DMS53 (cell line): ENCODE measurements at places on chromosomes 4 and X.

DNA sequence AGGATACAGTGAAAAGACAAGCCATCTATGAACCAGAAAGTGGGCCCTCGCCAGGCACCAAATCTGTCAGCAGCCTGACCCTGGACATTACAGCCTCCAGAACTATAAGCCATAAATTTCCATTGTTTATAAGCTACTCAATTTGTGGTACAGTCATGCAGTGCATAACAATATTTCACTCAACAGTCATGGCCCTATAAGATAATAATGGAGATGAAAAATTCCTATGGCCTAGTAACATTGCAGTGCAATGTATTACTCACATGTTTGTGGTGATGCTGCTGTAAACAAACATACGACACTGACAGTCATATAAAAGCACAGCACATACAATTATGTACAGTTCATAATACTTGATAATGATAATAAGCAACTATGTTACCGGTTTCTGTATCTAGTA lies 17.1 kb upstream of the TLR1 start:
- no peak for DNase-seq

- DNase-seq, result peak; percentile 73
Measured at GRCh38 chr4:74038425-74039314, at the start of gene CXCL3. CXCL3 (minus strand) TSS chr4:74038689; CDS start chr4:74038611, 78 bp downstream.

DNA sequence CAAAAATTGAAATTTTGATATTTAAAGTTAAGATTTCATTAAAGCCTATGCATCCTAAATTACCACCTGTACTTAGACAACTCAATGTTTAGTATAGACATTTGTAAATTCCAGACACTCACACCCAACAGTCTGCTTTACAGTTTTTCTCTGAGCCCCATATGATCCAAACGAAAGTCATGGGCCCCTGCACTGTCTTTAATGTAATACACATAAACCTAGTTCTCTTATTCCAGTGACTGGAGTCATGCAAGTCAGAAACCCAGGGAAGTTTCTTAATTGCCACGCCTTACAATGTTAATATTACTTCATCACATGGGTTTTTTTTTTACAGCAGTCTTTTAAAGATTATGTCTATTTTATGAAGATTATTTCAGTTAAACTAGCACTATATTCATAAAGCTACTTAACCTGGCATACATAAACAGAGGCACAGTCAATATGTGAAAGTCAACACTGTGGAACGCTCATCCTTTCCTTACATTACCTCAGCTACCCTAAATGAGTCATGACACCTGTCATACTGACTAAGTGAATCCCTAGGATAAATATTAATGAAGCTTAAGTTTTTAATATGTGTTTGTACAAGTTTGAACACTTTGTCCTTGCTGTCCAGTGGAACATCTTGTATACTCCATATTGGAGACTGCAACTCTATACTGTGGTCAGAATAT lies 67.7 kb upstream of the H2AZ1 start:
- DNase-seq, result peak; percentile 82

DNA sequence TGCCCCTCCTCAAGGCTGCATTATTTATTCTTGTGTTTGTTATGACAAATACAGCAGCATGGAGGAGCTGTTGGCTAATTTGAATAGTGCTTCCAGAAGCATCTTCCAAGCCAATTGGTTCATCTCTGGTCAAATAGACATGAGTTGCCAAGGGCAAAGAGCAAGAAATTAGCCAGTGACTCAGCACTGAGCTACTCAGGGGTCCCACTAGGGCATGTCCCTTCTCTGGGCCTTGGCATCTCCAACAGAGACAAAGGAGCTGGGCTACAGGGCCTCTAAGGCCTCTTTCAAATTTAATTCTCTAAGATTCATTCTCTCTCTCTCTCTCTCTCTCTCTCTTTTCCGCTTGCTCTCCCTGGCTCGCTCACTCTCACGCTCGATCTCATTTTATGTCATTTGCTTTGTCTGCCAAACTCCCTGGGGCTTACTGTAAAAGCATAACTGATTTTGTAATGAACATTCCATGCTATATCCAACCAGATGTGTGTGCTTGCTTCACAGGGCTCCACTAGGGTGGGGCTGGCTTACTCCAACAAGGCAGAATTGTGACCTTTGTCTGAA lies 86.7 kb upstream of the MAGEA4 start:
- no peak for DNase-seq

GRCh38 chr4:123836851-123837595 lies 440.4 kb downstream of the SPRY1 start:
- DNase-seq, result no peak

GRCh38 chr4:8534129-8534528 lies 46.1 kb upstream of the GPR78 start:
- peak; percentile 96 for DNase-seq

DNA sequence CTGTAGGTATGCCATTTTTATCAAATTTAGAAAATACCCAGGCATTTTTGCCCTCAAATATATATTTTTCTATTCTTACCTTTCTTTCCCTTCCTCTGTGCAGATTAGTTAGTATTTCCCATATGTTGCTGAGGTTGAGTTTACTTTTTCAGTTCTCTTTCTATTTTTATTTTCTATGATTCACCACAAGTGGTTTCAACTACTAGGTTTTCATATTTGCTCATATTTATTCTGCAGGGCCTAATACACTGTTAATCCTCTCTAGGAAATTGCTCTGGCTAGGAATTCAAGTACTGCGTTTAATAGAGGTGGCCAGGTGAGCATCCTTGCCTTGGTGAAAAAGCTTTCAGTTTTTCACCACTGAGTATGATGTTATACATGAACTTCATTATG lies 1535.3 kb upstream of the PCDH10 start:
- DNase-seq, result peak; percentile 14

- no peak for DNase-seq
Measured at GRCh38 chr4:1060621-1061020, 49.2 kb downstream of the FGFRL1 start.

DNA sequence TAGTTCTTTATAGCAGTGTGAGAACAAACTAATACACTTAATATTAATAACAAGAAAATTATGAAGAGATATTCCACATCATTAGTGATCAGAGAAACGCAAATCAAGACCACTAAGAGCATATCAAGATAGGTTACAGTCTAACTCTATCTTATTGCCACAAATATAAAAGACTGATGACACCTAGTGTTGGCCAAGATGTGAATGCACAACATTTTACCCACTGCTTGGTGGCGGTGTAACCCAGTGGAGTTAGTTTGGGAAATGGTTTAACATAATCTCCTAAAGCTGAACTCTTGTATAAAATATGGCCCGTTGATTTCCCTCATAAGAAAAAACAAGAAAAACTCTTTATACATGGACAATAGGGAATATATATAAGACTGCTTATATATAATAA lies 92.4 kb downstream of the SLITRK2 start:
- DNase-seq, result peak; percentile 1

DNA sequence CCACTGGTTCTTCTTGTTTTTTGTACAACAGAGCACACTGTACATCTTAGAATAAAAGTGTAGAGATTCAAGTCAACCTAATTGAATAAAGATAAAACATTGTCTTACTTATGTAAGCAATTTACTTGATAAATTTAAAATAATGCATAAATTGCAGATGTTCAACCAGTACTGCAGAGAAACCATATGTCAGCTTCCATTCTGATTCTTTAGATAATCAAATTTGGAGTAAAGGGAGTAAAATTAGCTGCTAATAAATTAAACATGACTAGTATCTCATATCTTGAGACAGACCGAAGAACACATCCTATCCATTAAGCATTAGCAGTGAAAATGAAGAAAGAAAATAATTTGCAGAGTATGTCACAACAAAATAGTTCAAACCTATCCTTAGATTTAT lies 261.2 kb downstream of the GASK1B start:
- DNase-seq, result no peak

DNA sequence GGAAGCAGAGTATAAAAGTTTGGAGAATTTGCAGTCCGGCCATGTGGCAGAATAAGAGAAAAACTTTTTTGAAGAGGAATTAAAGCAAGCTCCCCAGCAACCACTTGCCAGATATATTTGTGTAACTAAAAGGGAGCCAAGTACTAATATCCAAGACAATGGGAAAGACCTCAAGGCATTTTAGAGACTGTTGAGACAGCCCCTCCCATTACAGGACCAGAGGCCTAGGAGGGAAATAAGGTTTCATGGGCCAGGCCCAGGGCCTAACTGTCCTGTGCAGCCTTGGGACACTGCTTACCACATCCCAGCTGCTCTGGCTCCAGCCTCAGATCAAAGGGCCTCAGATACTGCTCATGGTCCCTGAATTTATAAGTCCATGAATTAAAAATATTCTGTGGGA lies 659.4 kb downstream of the PCDH19 start:
- no peak for DNase-seq

DNA sequence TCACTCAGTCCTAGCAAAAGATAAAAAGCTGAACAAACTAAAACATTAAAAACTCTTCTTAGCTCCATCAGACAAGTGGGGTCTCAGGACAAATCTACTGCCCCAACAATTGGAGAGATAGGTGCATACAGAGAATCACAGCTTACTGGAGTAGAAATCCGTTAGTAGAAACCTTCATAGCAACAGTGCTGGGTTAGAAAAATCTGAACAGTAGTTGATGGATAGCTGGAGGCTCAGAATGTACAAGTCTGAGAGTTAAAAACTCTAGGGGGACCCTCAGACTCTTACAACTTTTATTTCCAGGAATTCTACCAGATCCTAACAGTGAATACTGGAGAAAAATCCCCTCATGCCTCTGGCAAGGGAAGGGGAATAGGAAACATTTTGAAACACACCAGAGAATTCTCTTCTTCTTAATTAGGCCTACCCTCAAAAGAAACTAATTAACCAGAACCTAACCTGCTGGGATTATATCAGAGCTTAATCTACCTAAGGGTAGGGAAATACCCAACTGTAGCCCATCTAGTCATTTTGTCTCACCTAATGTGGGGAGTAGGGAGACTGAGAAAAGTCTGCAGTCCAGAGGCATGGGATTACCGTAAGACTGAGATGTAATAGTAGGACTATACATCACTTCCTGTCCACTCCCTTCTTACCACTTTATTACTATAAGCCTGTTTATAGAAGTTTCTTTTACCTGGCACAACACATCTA lies 165.0 kb upstream of the CTSO start:
- no peak for DNase-seq

GRCh38 chr4:36609661-36610060 lies 328.2 kb downstream of the DTHD1 start:
- DNase-seq, result no peak

DNA sequence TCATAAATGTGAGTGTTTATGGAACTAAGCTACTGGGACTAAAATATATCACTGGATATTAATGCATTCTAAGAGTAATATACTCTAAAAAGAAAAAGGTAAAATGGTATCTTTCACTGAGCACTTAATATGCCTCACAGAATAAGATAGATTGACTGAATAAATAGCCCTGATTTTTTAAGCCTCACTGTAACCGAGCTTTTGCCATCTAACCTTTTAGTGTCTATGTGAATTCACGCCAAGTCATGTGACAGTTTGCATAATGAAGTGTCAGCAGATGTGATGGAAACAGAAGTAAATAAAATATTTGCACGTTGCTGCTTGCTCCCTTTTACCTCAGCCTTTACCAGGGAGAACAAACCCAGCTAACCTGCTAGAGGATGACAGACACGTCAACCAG lies 119.7 kb upstream of the NWD2 start:
- DNase-seq, result peak; percentile 43

DNA sequence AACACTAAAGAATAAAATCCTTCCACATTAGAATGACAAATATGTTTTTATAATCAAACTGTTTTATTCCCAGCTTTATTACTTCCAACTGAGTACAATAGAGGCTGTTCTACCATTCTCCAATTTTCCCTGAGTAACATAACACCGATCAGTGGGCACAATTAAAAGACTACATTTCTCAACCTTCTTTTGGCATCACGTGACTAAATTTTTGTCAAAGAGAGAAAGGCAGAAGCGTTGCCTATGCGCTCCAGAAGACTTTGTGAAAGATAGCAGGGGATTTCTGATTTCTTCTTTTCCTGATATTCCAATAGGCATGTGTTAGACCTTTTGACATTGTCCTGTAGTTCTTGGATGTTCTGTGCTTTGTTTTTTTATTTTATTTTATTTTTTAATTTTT lies 1705.6 kb upstream of the PCDH7 start:
- DNase-seq, result no peak

- DNase-seq, result peak; percentile 66
Measured at GRCh38 chr4:1055721-1056590, 44.5 kb downstream of the FGFRL1 start.

DNA sequence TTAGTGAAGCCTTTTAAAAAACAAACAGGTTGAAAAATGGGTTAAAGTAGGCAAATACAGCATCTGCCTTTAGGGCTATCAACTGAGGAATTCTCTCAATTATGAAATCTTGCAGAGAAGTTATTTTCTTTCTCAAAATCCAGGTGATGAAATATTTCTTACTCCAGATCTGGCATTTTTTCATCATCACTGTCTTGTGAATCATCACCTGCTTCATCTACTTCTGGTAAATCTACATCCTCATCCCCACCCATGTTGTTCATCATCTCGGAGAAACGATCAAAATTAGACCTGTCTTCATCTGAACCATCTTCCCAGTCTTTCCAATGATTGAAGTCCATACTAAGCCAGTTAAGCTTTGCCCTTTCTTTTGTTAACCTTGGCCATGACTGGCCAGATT lies 33.3 kb upstream of the HPF1 start:
- no peak for DNase-seq

DNA sequence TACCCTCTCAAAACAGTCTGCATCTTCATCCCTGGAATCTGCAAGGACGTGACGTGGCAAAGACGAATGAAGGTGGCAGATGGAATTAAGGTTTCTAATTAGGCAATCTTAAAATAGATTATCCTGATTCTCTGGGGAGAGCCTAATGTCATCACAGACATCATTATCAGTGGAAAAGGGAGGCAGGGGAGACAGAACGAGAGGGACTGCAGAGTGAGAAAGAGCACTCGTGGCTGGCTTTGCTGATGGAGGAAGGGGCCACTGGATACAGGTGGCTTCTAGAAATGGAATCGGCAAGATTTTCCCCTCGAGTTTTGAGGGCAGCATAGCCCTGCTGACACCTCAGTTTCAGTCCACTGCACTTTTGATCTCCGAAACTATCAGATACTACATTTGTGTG lies 110.6 kb downstream of the ASMT start:
- DNase-seq, result no peak

DNA sequence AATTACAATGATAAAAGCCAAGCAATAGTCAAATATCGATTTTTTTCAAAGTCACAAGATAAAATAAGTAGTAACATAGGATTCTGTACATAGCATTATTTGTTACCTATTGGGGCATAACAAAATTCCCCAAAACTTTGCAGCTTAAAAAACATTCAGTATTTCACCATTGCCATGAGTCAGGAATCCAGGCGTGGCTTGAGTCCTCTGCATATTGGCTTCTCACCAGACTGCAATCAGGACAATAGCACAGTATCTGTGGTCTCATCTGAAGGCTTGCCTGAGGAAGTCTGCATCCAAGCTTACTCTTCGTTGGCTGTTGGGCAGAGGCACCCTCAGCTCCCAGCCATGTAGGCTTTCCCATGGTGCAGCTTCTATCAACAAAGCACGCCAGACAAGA lies 6.2 kb upstream of the CTBP1 start:
- no peak for DNase-seq

DNA sequence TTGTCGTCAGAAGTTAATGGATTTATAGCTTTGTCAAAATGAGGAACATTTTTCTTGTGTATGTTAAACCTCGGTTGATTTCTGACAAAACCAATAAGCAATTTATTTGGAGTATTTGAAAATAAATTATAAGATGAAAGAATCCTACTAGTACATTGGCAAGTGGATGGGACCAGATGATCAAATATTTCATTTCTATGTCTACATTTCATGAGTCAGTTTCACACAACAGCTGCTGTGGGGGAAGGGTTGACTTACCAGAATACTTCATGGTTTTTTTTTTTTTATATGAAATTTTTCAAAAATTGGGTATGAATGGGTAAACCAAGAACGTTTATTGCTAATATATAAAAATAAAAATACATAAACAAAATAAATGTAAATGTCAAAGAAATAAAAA lies 39.4 kb downstream of the RAPGEF2 start:
- peak; percentile 81 for DNase-seq
